CD4-positive, CD25-positive, alpha-beta regulatory T cell (primary cell): ENCODE measurements at places on chromosomes 3 and 15.

- no peak for DNase-seq
Measured at GRCh38 chr3:32383136-32383711, 8.4 kb upstream of the CMTM7 start.

DNA sequence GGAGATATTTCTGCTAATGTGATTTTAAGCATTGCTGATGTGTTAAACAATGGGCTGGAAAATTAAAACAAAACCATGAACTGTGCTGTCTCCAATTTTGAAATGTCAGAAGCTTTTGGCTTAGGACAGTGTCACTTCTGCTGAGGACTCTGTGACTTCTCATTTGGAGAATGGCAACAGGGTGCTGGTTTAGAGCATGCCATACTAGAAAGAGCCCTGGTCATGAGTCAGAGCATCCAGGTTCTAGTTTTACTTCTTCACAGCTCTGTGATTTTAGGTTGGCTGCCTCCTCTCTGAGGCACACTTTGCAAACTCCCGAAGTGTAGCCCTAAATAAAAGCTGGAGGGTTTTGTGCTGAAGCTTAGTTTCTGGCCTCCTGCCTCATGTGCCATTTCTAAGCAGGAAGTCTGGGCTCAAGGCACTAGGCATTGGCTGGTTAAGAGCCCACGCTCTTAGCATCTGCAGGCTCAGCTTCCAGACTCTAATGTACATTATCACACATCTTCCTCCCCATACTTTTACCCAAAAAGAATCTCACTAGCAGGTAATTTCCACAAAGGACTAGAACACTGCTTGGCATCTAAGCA is 193.8 kb downstream of the CNTN3 start:
- no peak for DNase-seq

GRCh38 chr3:9169956-9170850 is 79.2 kb downstream of the SRGAP3 start:
- no peak for DNase-seq

DNA sequence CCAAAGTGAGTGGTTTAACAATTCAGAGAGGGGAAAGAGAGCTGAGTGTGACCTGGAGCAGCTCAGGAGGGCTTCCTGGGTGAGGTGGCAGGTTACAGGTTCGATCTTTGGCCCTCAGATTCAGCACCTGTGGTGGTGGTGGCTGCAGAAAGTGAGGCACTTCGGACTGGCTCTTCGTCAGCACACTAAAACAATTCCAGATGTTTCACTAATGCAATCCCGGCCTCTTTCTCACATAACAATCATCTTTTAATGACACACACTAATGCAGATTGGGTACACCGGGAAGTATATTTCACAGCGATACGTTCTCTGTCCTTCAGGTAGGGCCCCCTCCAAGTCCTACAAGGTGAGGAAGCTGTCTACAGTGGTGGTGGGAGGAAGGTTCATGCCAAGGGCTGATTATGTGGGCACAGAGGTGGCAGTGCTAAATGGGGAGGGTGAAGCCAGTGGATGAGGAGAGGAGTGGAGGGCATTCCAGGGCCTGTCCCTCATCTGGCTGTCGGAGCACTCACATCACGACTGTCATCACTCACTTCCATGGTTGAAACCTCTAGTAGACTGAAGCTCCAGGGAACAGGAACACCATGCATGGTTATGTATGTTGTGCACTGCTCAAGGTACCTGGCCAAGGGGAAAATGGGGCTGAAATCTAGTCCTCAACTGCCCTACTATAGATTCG is 171.1 kb downstream of the RAB11A start:
- no peak for DNase-seq

DNA sequence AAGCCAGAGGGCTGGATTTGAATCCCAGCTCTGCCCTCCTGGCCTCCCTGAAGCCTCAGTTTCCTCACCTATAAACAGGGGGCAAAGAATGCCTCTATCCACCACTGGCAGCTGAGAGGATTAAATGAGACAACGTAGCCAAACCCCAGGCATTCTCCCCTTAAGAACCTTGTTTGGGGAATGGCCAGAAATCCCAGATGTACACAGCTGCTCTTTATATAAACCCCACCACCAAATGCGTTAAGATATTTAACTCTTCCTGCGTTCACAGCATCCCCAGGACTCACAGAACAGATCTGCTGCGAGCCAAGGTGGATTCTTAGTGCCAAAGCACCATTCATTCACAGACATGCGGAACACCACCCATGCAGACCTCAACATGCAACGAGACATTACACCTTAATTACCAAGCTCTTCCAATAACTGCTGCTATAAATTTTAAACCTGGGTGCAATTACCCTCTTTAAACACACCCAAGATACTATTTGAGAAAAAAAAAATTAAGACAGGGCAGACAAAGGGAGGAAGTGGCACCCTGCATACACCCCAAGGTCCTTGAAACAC is 5.2 kb downstream of the TLE3 start:
- no peak for DNase-seq

GRCh38 chr3:4529876-4530588 is 36.9 kb downstream of the ITPR1 start:
- DNase-seq: no peak

GRCh38 chr3:12994357-12994606 is 78.9 kb downstream of the IQSEC1 start:
- no peak for DNase-seq

GRCh38 chr3:53643757-53644156 is 149.3 kb downstream of the CACNA1D start:
- no peak for DNase-seq

GRCh38 chr3:149005416-149005815 is 14.1 kb downstream of the GYG1 start:
- DNase-seq: no peak

- no peak for DNase-seq
Measured at GRCh38 chr15:28023933-28024888, 74.9 kb downstream of the OCA2 start.

- DNase-seq: no peak
Measured at GRCh38 chr3:54146506-54147239, 24.3 kb downstream of the CACNA2D3 start.

GRCh38 chr3:138458774-138459499 is 24.5 kb downstream of the ESYT3 start:
- no peak for DNase-seq

- DNase-seq: peak; percentile 21
Measured at GRCh38 chr3:58324391-58325390, 8.0 kb upstream of the PXK start.
